ENCODE measurements at places on chromosomes 7 and 10.
A peak's percentile ranks its signal among the peaks of the same experiment; 100 is the strongest.

GRCh38 chr7:151514461-151515275 is 5.0 kb downstream of the RHEB start:
- no peak for DNase-seq

- DNase-seq, result peak; percentile 89
Measured at GRCh38 chr10:7818295-7819120, at the start of gene TAF3. TSS of gene TAF3 (plus strand) at chr10:7818505. CDS start at chr10:7818710, 205 bp downstream.

- no peak for DNase-seq
Measured at GRCh38 chr10:29181936-29182335, 106.9 kb upstream of the LYZL1 start.

DNA sequence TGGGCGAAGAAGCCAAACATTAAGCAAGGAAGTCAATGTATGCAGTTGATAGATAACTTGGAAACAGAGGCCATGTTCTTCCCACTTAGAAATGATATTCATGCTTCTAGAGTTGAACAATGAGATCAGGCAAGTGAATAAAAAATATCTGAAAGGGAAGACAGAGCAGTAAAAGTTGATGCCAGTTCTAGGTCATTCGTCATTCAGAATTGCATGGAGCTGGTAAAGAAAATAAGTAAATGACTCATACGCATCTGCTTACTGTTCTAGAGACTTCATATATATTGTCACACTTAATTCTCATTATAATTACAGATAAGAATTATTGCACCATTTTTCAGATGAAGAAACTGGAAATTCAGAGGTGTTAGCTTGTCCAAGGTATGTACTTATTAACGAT is 158.9 kb upstream of the FERD3L start:
- no peak for DNase-seq

- no peak for DNase-seq
Measured at GRCh38 chr10:132374176-132374575, 22.8 kb upstream of the PWWP2B start.

DNA sequence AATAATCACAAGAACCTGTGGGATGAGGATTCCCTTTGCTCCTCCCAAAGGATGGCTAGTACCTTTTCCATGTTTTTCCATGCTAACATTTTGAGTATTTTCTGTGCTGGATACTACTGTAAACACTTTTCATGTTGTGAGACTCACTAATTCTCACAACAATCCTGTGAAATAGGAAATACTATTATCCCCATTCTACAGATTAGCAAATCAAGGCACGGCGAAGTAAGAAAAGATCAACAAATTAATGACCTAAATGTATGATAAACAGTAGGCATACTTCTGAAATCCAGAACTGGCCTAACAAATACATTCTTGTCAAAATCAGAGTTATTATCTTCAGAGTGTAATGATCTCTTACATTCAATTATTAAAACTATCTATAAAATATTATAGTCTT is 69.3 kb downstream of the ENO4 start:
- DNase-seq, result no peak

GRCh38 chr7:91784469-91784868 is 96.0 kb downstream of the MTERF1 start:
- no peak for DNase-seq

DNA sequence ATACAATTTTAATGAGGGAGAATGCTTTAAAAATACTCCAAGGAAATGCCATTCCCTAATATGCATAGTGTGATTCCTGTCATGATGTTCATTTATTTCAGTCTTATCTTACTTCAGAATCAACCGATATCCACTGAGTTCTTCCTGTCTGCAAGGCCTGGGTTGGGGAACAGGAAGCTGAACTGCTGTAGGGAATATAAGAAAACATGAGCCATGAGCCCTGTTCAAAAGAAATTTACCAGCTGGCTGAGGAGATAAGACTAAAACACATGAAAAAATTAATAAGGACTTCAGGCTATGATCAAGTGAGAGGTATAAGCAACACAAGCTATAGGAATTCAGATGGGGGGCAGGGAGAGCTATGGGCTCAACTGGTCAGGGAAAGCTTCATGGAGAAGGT is 184.7 kb downstream of the PLPP4 start:
- no peak for DNase-seq

DNA sequence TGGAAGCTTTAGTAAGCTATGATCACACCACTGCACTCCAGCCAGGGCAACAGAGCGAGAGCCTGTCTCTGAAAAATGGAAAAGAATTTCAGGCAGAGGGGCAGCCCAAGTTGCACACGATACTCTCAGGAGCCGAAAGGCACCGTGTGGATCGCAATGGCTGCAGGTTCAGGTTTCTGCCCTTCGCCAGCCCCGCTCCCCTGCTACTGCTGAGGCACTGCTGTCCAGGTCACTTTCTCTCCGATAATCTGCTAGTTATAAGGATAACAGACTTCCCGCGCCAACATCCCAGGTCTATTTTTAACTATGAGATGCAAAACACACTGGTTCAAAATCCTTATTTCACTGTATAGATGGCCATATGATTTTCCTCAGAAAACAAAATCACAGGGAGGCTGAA is 11.1 kb downstream of the BEND7 start:
- DNase-seq, result no peak

GRCh38 chr10:11403116-11403515 is 208.3 kb downstream of the USP6NL start:
- DNase-seq, result peak; percentile 38

DNA sequence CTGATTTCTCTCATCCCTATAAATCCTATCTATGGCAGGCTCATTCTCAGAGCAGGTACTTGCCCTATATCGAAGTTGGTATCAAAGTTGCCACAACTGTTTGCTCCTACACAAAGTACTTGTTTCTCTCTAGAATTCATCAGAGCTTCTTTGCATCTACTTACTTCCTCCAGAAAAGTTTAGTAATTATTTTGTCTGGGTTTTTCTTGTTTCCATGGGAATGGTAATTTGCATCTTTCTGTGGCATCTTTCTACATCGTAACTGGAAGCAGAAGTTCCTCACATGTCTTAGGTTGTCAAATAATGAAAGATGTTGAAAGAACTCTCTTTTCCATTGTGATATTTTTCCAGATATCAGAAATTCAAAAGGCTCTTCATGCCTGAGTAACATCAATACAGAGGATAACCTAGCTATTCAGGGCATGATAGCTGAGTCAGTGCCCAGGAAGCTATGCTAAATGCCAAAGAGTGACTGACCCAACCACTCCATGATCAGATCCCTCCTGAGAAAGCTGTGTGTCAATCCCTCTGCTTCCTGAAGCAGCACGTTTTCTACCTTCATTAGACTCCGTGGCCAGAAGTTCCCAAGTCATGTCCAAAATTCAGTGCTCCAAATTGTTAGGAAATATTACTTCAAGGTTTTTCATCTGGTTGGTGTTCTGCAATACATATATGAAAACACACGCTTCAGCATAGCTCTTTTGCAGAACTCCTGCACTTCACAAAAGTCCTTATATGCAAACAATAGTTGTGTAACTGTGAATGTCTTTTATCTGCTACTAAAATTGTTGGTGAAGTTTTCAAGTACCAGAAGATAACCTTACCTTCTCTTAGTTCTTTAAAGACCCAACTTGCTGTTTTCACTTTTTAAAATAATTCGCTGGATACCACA is 216.5 kb downstream of the VTI1A start:
- no peak for DNase-seq

DNA sequence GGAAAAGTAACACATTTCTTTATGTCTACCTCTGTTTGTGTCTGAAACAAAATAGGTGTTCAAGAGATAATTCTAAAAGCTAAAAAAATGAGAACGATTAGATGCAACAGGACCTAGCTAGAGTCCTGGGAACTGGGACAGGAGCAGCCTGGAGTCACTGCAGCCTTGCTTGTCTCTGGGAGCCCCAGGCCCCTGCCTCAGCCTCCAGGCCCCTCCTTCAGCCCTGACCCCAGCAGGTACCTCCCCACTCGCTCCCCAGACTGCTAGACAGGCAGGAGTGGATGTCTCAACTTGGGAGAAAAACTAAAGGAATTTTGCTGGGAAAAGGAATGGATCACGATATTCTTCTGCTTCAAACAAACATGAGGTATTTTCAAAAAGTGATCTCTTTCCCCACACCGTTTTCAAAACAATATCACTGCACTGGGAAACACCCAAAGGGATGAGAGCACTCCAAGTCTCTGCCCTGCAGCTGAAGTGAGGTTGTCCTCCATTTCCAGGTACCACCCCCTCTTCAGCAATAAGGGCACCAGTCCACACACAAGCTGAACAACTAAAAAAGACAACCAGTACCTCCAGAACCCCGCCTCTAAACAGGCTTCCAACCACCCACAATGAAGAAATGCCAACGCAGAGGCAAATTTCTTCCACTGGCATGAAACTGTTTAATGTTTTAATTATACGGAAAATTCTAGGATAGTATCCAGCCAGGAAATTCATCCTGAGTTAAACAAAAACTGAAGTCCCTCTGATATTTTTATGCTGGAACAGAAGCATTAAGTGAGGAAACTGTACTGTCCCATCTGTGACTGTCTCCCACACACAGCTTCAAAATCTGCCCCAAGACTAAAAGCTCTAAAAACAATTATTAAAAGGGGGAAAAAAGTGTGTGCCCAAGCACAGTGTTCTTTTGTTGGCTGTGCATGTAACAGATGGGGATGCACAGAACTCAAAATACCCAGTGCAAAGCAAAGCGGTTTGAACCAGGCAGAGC is 47.2 kb downstream of the XPNPEP1 start:
- no peak for DNase-seq

DNA sequence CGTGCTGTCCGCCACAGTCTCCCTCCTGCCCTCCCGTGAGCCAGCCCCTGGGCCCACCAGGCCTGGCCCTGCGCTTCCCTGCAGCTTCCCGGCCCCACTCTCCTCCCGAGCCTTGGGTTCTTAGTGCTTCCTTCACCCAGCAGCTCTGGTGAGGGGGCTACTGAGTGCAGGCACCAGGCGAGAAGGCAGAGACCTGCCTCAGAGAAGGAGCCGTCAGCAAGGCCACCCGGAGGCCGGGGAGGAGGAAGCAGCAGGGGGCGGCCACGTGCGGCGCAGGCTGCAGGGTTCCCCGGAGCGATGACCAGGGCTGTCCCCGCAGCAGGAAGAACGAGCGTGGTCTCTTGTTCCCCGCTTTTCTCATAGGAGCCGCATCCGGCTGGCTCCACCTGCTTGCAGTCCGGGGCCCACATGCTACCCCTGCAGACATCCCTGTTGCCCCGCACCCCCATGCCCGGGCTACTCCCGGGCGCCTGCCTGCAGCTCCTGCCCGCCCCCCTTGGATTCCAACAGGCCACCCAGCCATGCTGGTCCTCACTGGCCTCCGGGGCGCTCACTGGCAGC is 20.5 kb downstream of the YKT6 start:
- DNase-seq, result no peak

GRCh38 chr7:123154231-123154860 is 45.4 kb downstream of the SLC13A1 start:
- no peak for DNase-seq

DNA sequence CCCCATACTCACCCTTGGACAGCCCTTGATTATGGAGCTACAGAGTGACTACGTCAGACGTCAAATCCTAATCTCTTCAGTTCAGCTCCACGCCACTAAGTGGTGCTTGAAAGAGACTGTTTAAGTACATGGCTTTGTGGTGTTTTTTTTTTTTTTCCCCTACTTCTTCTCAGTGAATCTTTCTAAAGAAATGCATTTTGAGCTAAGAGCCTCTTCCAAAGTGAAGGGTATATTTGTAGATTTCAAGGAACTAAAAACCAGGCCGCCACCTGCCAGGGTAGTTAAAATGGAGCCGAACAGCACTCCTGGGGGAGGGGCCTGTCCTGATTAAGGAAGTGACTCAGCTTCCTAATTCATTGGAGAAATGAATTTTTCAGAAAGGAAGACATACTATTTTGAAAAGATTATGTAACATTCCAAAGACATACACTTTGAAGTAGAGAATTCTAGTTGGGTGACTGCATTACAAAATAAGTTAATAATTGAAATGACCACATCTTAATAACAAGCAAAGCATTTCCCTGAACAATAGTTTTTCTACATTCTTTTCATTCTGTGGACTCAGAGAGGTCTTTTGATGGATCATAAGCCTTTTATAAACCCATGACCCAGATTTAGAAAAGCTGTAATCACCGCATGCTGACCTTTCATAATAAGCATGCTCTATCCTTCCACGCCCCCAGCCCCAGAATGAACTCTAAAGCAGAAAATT is 20.6 kb upstream of the VPS41 start:
- no peak for DNase-seq

DNA sequence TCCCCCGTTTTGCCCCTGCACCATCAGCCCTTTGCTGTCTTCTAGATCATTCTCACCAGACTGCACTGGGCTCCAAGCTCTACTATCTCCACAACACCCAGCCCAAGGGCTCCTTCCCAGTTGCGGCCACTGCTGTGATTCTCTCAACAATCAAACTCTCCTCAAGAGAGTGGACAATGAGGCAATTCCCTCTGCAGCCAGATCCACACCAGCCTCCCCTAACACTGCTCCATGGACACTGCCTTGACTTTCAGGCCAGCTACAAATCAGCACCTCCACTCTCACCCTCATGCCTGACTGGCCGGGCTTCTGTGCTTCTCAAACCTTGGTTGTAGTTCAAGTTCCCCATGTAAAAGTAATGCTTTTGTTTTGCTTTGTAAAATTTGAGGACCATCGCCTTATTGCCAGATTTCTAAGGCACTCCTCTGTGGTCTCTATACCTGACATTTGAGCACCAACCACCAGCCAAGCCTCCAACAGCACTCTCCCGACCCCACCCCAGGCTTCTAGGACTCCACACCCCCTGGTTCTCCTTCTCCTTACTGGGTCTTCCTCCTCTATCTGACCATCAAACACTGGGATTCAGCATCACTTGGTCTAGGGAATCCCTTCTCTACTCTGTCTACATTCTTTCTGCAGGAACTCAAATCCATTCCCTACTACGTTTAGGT is 45.4 kb downstream of the PPIF start:
- no peak for DNase-seq

DNA sequence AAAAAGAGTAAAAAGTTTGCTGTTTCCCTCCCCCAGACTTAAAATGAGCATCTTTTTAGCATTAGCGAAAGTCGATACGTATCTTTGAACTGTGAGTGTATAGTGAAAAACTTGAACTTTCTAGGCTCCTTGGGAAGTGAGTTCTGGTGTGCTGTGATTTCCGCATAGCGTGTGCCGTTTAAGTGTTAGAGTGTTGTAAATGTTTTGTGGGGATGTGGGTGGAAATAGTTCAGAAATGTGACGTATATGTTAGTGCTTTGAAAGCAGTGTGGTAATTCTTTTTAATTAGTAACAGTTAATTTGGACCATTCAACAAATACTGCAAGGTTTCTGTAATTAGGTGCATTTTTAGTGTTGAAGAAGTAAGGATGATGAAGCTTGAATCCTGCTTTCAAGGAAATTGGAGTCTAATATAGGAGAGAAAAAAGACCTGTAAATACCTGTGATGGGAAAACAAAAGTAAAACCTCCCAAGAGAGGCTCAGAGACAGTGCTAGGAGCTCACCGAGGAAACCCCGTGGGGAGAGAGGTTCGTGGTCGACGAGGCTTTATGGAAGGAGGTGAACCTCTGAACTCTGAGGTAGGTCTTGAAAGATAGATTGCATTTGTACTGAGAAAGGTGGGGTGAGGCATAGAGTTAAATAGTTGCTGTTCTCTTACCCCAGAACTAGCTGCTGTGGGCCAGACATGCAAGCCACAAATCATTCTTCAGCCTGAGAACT is 40.8 kb downstream of the RBM33 start:
- no peak for DNase-seq
